ENCODE measurements at places on chromosomes 16 and 17.
A peak's percentile ranks its signal among the peaks of the same experiment; 100 is the strongest.

- no peak for DNase-seq
Measured at GRCh38 chr17:20998571-20999043, 44.2 kb downstream of the USP22 start.

GRCh38 chr16:81684242-81684837 lies 94.8 kb upstream of the PLCG2 start:
- no peak for DNase-seq

- no peak for DNase-seq
Measured at GRCh38 chr16:85557083-85557970, 55.8 kb upstream of the GSE1 start.

DNA sequence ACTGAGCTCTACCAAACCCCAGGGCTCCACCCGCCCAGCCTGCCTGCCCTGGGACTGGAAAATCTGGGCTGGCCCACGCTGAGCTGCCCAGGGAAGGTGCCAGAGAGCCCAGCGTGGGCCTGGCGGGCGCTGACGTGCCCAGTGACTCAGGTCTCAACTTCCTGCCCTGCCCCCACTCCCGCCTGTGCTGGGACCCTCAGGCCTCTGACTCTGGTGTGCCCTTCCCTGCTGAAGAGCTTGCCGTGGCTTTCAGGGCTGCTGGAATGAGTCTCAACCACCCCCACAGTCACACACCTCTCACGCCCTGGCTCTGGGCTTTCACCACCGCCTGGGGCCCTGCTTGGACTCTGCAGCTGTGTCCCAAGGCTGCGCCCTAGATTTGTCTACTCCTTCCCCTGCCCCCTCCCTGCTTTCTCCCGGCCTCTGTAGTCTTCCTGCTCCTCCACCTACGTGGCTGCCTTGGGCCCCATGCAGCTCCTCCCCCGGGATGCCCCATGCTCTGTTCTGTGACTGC lies 10.4 kb downstream of the LLGL1 start:
- DNase-seq = no peak

DNA sequence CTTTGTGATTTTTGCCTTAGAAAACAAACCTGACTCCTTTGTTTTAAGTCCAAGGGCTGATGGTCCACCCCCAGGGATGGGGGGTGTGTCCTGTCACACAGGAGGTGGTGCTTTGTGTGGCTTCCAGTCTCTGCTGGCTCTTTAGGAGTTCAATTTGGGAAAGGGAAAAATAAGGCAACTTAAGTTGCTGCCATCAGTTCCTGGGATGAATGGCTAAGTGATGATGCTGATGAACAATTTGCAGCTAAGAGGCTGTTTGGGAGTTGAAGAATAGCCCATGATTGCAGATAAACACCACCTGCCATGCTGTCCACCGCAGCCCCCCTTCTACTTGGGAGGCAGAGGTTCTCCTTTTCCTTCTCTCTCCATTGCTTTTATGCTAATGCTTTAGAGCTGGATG lies 40.2 kb downstream of the ARL4D start:
- DNase-seq = peak; percentile 76

GRCh38 chr17:32315171-32315570 lies 26.8 kb downstream of the C17orf75 start:
- DNase-seq = no peak

- DNase-seq = peak; percentile 4
Measured at GRCh38 chr16:84497418-84498222, 6.8 kb downstream of the MEAK7 start.

GRCh38 chr17:35265566-35266141 lies 22.8 kb downstream of the SLFN5 start:
- DNase-seq = peak; percentile 14
